ENCODE measurements at places on chromosomes 12 and 14. TPM values are rescaled to one million over a fixed set of nuclear protein-coding genes. Genes with fewer than 3 reads are reported as not detected.

Gene MDGA2
- total RNA-seq = not detected

Gene PLEKHD1
- total RNA-seq = 0.15 TPM

Gene HHIPL1
- total RNA-seq = 0.08 TPM

Gene FGF23
- total RNA-seq = not detected

Gene SDR39U1
- total RNA-seq = 41.6 TPM

Gene RERGL
- total RNA-seq = not detected

Gene ASCL1
- total RNA-seq = not detected

Gene TMPRSS12
- not detected for total RNA-seq

Gene TCL1A
- total RNA-seq = not detected

Gene CCDC197
- total RNA-seq = 0.45 TPM

Gene OAS1
- total RNA-seq = 248 TPM

Gene TAS2R50
- total RNA-seq = 0.73 TPM

Gene TCL1B
- not detected for total RNA-seq

Gene PLCZ1
- total RNA-seq = not detected

Gene NKX2-8
- total RNA-seq = not detected

Gene JDP2
- 2.9 TPM for total RNA-seq

Gene HSPB8
- total RNA-seq = not detected

Gene GDF3
- not detected for total RNA-seq

Gene DHRS2
- total RNA-seq = 1.5 TPM

Gene DENND5B
- 0.81 TPM for total RNA-seq

Gene KCNJ8
- not detected for total RNA-seq

Gene SPTB
- total RNA-seq = 0.08 TPM

Gene RERG
- total RNA-seq = not detected

Gene PLXNC1
- total RNA-seq = 27.0 TPM

Gene IFI27
- 184 TPM for total RNA-seq

Measured in activated CD4-positive, alpha-beta memory T cell treated with anti-CD3 and anti-CD28 coated beads, Interleukin-2, amount 10 ng/mL, durations not matched to agents 7 days and 5 days (primary cell).